ENCODE measurements at places on chromosomes 6 and 20.

DNA sequence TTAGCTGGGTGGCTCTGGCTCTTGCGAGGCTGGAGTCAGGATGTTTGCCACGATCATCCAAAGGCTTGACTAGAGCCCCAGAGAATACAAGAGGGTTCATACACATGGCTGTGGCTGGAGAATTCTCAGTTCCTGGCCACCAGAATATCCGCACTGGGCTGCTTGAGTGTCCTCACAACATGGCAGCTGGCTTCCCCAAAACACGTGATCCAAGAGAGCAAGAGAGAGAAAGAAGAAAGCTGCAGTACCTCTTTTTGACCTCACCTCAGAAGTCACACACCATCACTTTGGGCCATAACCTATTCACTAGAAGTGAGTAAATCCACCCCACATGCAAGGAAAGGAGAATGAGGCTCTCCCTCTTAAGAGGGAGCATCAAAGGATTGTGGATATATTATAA lies 21.5 kb upstream of the BPIFB1 start:
- DNase-seq: peak; percentile 1

GRCh38 chr20:52596256-52596655 lies 375.9 kb upstream of the TSHZ2 start:
- DNase-seq: no peak

- DNase-seq: peak; percentile 48
Observed at GRCh38 chr6:44593539-44593944, 206.0 kb downstream of the CDC5L start.

DNA sequence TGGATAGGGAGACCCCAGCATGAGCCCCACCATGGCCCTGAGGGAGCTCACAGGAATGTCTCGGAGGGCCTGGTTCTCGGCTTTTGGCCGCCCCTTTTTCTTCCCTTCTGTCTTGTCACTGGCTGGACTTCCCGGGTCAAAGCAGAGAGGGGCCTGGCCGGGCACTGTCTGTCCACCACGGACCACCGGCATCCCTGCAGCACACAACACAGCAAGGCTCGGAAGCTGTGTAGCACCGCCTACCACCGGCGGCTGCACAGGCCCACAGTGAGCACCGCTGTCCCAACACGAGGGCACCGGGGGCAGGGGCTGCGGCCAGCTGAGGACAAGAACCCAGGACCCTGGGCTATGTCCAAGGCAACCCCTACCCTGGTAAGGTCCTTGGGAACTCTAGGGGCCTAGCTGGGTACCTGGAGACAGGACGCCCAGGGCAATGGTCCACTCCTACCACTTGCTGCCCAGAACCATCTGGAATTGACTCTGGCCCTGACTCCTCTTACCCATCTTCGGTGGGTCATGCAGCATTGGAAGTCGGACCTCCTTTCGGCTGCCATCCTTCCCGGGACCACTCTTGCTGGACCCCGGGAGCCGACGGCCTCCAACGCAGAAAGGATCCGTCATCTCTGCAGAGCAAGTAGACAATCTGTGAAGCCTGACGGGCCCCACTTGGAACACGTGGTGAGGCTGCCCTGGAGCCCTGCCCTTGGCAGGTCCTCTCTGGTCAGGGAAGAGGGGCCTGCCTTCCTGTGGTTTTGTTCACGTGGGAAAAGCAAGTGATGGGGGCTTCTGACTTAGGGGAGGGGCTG lies 2.2 kb downstream of the ZNF512B start:
- DNase-seq: no peak

GRCh38 chr20:2559279-2559626 lies 22.9 kb downstream of the TMC2 start:
- no peak for DNase-seq

GRCh38 chr6:79708095-79708791 lies 77.1 kb downstream of the SH3BGRL2 start:
- DNase-seq: no peak

- no peak for DNase-seq
Observed at GRCh38 chr20:48735112-48735511, 92.7 kb downstream of the PREX1 start.

DNA sequence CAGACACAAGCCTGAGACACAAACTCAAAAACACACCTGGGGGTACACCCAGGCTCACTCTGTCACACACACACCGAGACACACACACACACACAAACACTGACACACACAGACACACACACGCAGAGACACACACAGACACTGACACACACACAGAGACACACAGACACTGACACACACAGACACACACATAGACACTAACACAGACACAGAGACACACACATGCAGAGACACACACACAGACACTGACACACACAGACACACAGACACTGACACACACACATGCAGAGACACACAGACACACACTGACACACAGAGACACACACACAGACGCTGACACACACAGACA lies 14.4 kb upstream of the ABHD16B start:
- no peak for DNase-seq

DNA sequence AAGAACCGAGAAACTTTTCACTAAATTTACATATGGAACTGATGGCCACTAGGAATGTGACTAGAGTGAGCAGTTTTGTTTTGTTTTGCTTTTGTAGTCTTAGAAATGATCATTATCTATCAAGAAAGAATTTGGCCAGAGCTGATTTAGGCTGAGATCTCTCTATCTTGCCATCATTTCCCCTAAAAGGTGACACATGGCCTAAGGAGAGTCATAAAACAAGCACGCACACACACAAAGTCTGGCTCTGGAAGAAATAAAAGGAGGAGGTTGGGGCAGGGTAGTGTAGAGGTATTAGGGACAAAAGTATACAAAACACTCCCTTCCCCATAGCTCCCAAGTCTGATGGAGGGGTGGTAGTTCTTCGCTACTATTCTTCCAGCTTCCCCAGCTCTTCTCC lies 56.4 kb downstream of the RIPOR2 start:
- DNase-seq: no peak

- no peak for DNase-seq
Observed at GRCh38 chr6:44255105-44255808, 2.1 kb downstream of the SLC35B2 start.

GRCh38 chr6:43873806-43874714 lies 104.0 kb downstream of the VEGFA start:
- no peak for DNase-seq

- DNase-seq: peak; percentile 97
Observed at GRCh38 chr6:129671442-129672340, 38.3 kb downstream of the ARHGAP18 start.

- DNase-seq: no peak
Observed at GRCh38 chr20:52231230-52231746, 39.7 kb upstream of the ZFP64 start.

GRCh38 chr20:62183426-62184142 lies 756 bp downstream of the MTG2 start:
- peak; percentile 7 for DNase-seq

DNA sequence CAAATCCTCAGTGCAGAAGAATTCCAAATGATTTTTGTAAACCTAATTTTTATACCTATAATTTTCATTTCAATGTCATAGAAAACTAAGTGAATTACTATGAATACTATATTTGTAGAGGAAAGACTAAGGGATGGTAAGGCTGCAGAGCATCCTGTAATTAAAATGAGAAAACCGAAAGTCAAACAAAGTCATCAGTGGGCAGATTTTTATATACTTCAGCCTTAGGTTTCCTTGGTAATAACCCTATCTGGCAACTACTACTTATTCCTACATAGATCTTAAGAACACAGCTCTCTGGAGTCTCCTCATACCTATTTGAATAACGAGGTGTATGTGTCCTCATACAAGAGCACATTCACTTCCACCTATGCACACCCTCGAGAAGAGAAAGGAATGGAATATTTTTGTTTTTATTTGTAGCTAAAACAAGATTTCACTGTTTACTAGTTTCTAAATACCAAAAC lies 117.9 kb upstream of the SGK1 start:
- no peak for DNase-seq

DNA sequence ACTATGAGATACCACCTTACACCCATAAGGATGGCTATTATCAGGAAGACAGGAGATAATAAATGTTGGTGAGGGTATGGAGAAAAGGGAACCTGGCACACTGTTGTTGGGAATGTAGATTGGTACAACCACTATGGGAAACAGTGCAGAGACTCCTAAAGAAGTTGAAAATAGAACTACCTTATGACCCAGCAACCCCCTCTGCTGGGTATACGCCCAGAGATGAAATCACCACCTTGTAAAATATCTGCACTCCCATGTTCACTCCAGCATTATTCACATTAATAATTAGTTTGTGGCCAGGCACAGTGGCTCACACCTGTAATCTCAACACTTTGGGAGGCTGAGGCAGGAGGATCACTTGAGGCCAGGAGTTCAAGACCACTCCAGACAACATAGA lies 26.8 kb downstream of the ZBTB9 start:
- peak; percentile 5 for DNase-seq

GRCh38 chr6:45746046-45746445 lies 269.6 kb downstream of the CLIC5 start:
- DNase-seq: no peak

DNA sequence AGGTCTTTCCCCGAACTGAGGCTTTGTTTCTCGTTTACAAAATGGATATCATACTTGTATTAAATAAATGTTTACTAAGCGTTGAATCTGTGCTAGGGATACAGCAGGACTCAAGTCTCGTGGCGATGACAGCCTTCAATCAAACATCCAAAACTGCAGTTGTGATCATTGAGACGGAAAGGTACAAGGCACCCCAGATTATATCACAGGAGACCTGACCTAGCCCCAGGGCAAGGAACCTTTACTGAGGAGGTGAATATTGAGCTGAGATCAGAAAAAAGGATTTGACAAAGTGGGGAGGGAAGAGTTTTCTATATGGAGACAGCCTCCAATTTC lies 476 bp downstream of the AAR2 start:
- DNase-seq: no peak

- DNase-seq: no peak
Observed at GRCh38 chr6:130306377-130306776, 59.4 kb upstream of the TMEM200A start.

DNA sequence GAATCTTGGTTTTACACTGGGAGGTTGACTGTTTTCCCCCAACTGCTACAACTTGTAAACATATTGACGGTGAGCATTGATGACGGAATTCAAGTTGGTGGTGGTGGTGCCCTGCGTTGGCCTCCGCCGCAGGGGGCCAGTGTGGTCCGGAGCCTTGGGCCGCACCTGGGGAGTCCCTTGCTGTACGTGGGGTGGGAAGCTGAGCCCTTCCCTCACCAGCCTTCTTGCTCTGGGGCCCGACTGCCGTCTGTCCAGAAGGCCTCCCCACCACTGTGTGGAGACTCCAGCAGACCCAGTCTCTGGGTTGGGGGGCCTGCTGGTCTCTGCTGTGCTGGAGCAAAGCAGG lies 11.4 kb downstream of the GATA5 start:
- DNase-seq: no peak

GRCh38 chr20:59807909-59808728 lies 125.3 kb downstream of the SYCP2 start:
- DNase-seq: no peak
